Stimulated activated CD4-positive, alpha-beta T cell treated with anti-CD3 and anti-CD28 coated beads, Interleukin-1b, Interleukin-23, amount 100 ng/mL, for 1 hour (primary cell): ENCODE measurements at places on chromosomes 12 and 14.
A peak's percentile ranks its signal among the peaks of the same experiment; 100 is the strongest.

DNA sequence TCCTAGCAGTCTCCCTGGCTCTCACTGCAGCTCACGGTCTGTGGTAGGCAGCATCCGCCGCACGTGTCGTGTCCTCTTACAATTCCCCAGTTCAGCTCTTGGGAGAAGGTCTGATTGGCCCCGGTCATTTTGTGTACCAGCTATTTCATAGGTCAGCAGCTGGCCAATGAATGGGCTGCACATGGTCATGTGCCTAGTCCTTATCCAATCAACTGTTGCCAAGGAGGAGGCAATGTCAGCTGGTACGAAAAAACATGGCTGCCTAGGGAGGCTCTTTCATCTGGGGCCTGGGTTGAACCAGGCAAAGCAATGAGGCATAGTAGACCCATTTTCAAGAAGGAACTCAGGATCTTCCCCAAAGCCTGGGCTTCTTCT is 46.1 kb downstream of the RNFT2 start:
- DNase-seq, result no peak

- no peak for DNase-seq
Observed at GRCh38 chr12:30909349-30910037, 17.1 kb upstream of the TSPAN11 start.

GRCh38 chr14:105082703-105083102 is 17.5 kb upstream of the GPR132 start:
- no peak for DNase-seq

DNA sequence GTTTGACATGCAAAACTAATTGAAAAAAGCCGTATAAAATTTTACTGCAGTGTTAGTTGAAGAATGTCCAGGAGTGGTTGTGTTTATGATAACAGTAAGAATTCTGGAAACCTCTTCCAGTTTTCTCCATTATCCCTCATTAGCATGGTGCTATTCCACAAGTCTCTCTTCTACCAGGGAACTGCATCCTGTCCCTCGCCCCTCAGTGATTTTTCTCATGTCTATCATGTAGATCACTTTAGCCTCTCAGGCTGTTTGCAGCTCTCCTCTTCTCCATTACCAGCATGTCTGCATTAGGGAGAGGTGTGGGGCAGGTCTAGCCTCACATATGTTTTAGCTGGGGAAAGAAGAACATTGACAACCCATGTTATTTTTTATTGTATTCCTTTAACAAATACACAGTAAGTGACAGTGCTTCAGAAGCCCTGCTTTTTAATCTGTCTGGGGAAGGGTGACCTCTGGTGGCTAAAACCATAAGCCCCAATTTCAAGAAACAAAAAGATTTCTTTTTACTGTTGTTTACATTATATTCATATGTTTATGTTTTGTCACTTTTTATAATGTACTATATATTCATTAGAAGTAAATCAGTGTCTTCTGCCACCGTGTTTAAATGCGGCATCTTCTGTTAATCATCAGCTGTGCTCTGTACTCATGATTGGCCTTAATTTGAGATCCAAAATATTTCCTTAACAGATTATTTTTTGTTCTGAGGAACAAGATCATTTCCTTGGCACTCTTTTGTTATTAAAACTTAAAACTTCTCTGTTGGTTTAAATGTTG is 70.7 kb downstream of the RASSF8 start:
- DNase-seq, result no peak

GRCh38 chr12:117300174-117300573 is 61.3 kb downstream of the NOS1 start:
- DNase-seq, result no peak

- peak; percentile 5 for DNase-seq
Observed at GRCh38 chr14:34875031-34875922, at the start of gene BAZ1A. BAZ1A (minus strand) TSS chr14:34875360; CDS start chr14:34874604, 756 bp downstream.

DNA sequence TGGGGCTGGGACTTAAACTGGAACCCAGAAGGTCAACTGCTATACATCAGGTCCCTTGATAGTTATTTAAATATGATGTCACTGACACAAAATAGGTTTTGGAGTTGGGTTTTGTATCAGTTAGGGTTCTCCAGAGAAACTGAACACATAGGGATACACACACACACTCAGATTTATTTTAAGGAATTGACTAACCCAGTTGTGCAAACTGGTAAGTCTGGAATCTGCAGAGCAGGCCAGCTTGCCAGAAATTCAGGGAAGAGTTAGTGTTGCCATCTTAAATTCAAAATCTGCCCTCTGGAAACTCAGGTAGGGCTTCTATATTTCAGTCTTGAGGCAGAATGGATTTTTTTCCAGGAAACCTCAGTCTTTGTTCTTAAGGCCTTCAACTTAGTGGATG is 36.9 kb downstream of the MAPK1IP1L start:
- DNase-seq, result no peak

GRCh38 chr12:52195065-52195730 is 3.4 kb upstream of the KRT80 start:
- no peak for DNase-seq

GRCh38 chr12:124493809-124494750 is 73.3 kb downstream of the NCOR2 start:
- DNase-seq, result no peak

GRCh38 chr12:14768823-14769405 is 34.4 kb downstream of the WBP11 start:
- no peak for DNase-seq

- DNase-seq, result no peak
Observed at GRCh38 chr12:46149905-46150304, 118.9 kb downstream of the SLC38A1 start.

GRCh38 chr12:78146365-78146772 is 315.7 kb downstream of the NAV3 start:
- DNase-seq, result no peak

- DNase-seq, result no peak
Observed at GRCh38 chr12:53051058-53051880, 1.4 kb downstream of the TNS2 start.

- no peak for DNase-seq
Observed at GRCh38 chr12:29781705-29782266, 2.0 kb downstream of the TMTC1 start.
